NCI-H446 treated with DMSO at 0.1 percent for 48 hours (cell line): ENCODE measurements at places on chromosomes 6 and 20.
A peak's percentile ranks its signal among the peaks of the same experiment; 100 is the strongest.

DNA sequence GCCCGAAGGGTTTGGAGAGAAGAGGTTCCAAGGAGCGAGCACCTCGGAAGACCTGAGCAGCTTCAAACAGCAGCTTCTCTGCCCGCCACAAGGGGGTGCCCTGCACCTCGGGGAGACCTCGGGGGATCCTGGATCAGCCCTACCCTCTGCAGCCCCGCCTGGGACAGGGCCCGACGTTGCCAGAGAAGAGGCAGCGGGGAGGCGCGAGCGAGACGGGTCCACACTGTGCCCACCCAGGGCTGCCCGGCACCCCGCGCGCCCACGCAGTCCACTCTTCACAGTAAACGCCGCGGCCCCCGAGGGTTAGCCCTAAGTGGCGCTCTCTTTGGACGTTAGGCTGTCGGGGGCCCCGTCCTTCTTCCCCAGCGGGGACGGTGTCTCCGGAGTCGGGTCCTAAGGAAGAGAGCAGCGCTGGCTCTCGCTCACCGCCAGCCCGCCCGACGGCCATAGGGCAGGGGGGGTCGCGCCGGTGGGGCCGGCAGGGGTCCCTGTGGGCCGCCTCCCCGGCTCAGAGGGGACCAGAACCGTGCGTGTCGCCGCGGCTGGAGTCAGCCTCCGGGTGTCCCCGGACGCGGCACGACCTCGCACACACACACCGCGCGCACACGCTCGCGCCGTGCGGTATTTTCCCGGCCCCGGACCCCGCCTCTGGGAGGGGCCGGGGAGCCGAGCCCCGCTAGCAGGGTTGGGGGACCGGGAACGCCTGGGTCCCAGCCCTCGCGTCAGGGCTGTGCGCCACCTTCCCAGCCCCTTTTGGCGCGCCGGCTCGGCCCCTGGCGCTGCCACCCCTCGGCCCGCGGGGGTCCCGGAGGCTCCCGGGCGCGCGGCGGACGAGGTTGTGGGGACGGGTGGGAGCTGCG, 929 bp downstream of the CDH22 start:
- DNase-seq: no peak

DNA sequence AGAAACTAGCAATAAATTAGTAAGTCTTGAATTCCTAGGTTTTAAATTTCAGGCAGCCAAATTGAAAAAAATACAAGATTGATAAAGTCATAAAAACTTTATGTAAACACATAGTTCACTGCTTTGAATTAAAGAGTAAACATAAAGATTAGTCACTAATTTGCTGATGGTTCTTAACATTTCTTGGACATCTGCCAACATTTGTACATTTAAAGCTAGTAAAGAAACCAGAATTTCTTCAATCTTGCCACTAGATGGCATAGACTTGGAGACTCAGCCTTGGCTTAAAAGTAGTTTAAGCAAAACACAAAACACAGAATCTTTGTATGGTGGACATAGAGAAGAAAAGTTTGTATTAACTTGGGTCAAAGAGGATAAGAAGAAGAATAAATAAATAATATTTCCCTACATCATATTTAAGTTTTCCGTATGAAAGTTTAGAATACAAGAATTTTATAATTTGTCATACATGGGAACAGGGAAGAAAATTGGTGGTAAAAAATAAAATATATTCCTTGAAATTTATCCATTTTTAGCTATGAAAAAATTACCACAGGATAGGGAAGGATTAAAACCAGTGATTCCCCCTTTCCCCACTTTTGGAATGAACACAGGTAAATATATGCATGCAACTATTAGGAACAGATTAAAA, 41.7 kb upstream of the FAM135A start:
- peak; percentile 89 for DNase-seq

GRCh38 chr6:33513213-33513612, 58.8 kb downstream of the ZBTB9 start:
- DNase-seq: no peak

DNA sequence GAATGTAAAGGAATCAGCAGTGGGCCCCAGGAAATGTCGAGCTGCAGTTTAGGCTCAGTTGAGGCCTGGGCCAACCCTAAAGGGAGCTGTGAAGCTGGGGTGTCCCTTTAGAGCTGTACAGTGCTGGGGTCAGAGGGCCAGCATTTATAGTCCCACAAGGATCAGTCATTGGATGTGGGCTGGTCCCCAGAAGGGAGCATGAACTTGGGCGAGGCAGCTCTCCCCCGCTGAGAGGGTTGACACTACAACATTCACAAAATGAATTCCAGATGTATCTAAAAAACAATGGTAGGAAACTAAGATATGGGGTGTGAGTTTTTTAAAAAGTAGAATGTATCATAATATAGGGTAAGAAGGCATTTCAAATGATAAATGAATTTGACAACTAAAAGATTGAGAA, 29.7 kb upstream of the TMX4 start:
- no peak for DNase-seq

GRCh38 chr6:107695061-107695720, 128.9 kb downstream of the SCML4 start:
- no peak for DNase-seq

- no peak for DNase-seq
These were observed 22.7 kb upstream of the CTAGE9 start for GRCh38 chr6:131733376-131734016.

DNA sequence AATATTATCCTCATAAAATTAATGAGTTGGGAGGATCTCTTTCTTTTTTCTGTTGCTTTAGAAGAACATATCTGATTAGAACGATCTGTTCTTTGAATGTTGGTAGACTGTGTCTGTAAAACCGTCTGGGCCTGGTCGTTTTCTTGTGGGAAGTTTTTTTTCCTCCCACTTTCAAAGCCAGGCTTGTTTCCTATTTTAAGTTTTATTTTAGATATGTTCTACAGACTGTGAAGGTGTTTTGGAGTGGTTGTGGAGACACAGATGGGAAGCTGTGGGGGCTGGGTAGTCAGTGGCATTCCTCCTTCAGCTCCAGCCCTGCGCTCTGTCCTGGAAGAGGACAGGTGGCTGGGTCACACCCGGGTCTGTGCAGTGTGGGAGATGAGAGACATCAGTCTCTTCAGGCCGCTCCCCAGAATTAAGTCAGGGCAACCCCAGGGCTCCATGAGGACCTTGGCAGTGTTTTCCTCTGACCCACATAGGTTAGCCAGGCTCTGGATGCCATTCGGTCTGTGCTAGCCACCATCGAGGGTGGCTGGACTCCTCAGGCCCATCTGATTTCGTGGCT, 92.0 kb upstream of the SCP2D1 start:
- DNase-seq: no peak

DNA sequence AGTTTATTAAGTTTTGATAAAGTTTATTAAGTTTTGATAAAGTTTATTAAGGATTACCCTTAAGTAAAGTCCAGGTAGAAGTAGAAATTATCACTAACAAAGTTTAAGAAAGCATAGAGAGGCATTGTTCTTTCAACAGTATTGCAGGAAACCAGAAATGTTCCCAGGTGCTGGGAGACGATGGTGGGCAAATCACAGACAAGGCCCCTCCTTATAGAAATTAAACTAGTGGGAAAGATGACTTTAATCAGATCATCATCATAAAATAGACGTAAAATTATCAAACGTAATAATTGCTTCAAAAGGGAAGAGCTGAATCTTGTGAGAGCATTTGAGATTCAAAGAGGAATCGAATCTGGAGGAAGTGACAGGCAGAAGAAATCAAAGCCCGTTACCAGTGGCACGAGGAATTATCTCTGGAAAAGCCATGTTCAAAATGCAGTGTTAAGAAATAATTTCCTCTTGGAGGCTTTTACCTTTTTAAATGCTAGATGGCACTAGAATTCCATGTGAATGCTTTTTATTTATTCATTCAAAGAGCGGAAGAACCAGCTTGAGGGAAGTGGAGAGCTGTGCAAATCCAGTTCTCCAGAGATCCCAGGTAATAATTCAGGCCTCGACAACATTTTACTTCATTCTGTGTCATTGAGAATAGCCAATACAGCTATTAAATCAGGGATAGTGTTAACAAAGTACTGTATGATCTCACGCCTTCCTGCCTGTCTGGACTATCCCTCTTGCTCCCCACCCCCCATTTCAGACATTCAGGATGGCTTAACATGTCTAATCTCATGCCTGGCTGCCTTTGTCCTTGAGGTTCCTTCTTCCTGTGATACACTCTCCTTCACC, 1.0 kb upstream of the APMAP start:
- DNase-seq: peak; percentile 32

GRCh38 chr20:9837634-9838033, 1.2 kb downstream of the PAK5 start:
- no peak for DNase-seq

DNA sequence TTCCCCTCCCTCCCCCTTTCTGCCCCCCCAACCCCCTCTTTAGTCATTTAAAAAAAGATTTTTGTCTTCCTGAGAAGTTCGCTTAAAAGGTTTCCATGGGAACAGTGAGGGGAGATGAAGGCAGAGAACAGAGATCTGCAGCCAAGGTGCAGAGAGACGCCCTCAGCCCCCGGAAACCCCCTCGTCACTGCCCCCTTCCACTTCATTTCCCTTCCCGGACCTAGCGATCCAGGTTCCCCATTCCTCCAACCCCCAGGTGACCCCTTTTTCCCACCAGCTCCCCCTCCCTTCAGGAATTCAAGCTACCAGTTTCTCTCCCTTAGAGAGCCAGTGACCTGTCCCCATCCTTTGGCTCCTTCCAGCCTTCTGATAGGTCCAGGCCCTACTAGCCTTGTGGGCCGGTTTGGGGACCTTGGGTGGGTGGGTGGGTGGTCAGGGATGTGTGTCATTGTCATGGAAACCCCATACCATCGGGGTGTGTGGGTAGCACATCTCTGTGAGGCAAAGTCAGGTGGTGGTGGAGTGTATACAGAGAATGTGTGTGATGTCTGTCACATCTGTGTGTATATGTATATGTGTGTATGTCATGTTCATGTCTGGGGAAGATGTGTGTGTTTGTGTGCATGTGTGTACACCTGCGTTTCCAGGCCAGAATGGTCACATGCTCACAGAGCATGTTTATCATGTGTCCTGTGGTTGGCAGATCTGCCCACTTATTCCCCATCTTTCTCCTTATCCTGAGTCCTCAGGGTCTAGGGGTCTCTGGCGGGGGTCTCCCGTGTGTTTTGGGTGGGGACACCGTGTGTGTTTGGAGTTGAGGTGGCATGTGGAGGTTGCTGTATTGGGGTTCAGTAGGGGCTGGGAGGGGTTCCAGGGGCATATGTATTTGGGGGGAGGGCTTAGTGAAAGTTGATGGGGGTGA, 7.0 kb downstream of the SYNGAP1 start:
- DNase-seq: no peak

GRCh38 chr6:88013554-88013953, 34.1 kb upstream of the SPACA1 start:
- DNase-seq: no peak

DNA sequence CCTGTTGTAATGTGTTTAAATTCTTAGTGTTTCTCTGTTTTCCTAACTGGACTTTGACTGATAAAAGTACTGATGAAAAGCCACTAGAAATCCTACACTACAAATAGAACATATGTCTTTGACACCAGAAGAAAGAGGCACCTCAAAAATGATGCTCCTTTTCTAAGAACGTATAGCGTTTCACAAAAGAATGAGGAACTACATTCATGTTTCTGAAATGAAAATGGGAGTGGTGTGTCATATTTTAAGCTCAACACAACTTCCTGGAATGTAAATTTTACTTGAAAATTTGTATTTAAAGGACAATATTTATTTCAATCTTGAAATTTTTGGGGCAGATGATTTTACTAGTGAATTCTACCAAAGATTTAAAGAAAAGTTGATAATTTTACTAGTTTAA, 35.3 kb downstream of the KIAA0408 start:
- DNase-seq: no peak

DNA sequence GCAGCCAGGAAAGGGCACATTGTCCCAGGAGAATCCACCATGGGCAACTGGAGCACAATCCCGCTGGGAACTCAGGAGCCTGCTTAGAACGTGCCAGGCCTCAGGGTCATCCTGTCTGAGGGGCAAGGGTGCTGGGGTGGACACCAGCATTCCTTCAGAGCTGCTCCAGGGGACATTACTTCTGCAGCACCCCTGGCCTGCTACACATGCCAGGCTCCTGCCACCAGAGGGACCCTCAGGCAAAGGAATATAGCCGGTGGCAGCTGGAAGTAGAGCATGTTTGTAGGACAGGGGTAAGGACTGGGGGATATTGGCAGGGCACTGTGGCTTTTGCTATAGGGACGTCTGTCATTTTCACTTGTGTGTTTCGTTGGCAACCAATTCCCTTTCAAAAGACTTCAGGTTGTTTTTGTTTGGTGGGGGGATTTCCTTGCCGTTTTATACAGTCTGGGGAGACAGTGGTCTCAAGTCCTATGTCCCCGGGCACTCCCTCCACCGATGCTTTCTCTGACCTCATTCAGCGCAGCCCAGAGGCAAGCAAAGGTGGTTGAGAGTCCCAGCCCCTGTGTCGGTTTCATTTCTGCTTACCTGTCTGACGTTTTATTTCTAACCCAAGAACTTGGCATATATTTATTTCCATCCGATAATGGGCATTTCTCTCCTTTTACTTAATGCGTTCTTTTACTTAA, 130.8 kb downstream of the JPH2 start:
- DNase-seq: no peak

- no peak for DNase-seq
These were observed 81.3 kb upstream of the SIRPA start for GRCh38 chr20:1813674-1814635.

DNA sequence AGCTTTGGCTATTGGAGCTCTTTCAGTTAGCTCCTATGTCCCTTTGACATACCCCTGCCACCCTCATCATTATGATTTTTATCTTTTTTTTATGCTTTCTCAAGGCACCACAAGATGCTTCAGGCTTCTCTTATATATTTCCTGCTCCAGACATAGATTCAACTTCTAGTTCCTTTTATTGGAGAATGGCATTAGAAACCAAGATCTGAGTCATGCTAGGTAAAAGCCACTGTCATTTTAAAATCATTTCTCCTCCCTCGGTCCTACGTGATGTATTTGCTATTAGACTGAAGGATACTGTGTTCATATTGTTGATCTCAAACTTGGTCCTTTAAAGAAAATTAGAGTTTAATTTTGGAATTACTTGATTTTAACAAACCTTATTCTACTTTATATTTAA, 8.3 kb downstream of the TENT5A start:
- no peak for DNase-seq

DNA sequence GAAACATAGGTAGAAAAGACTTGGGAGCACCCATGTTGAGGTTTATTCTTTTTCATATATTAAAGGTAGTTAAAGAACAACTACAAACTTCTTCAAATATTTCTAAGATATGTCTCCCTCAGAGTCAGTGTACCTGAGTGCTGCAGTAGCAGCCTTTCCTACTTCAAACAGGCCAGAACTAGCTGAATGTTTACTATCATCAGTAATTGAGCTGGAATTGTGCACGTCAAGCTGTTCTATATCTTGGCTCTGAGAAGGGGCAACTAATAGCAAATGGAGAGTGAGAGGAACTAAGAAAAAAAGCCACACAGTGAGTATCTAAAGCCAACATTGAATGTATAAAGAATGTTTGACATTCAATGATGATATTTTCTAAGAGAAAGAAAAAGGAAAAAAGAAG, 21.7 kb downstream of the MTCL3 start:
- no peak for DNase-seq

- DNase-seq: no peak
These were observed at the start of gene IMPG1 for GRCh38 chr6:76072562-76072961. IMPG1 (minus strand) TSS chr6:76072662; CDS start chr6:76072488, 174 bp downstream.

GRCh38 chr20:44137266-44137801, 49.7 kb downstream of the JPH2 start:
- DNase-seq: no peak
